ENCODE measurements at places on chromosomes 3 and 15. TPM values are rescaled to one million over a fixed set of nuclear protein-coding genes. Genes with fewer than 3 reads are reported as not detected.
A peak's percentile ranks its signal among the peaks of the same experiment; 100 is the strongest.

GRCh38 chr15:67799801-67800205 is 25.5 kb upstream of the SKOR1 start:
- DNase-seq: no peak

- DNase-seq: no peak
Observed at GRCh38 chr3:169286214-169286613, 377.3 kb downstream of the MECOM start.

DNA sequence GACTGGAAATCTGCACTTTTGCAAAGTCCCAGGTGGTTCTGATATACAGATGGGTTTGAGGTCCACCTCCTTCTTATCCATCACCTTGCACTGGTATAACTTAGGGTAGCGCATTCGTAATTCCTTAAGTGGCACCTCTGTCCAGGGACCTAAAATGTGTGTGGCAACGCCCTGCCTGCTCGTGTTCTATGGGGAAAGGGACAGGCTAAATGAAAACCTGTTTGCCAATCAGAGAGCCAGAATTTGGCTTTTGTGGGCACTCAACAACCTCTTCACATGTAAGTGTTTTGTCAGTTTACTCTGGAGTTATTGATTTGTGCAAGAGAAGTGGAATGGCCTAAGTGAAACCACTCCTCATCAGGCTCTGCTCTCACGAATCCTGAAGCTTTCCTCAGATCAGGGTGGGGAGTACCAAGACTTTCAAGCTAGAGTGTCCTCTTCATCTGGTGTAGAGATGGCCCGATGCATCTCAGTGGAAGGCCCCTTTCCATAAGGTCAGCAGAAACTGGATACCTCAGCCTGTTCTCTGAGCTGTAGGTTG is 138.3 kb downstream of the ALDH1A2 start:
- DNase-seq: no peak

GRCh38 chr15:57427367-57427821 is 51.1 kb downstream of the CGNL1 start:
- peak; percentile 83 for DNase-seq

The EFHB gene
- 0.51 TPM for total RNA-seq

The GATA2 gene
- 26.1 TPM for total RNA-seq
